PC-3 (cell line): ENCODE measurements at places on chromosomes 6 and 20. TPM values are rescaled to one million over a fixed set of nuclear protein-coding genes. Genes with fewer than 3 reads are reported as not detected.

DNA sequence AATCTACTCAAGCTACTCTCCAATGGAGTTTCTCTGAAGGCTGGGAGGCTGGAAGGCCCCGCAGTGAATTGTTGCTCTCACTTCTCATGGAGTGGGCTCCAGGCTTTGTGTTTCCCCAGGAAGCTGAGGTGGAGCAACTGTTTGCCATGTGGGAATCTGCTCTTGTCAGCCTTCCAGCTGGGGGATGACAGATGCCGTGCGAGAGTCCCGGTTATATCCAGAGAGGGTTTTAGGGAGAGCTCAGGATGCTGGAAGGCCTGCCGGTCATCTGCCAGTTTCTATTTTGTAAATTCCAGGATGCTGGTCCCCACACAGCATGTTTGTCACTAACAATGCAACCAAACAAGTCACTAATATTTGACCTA, 98.2 kb upstream of the NAA20 start:
- no peak for DNase-seq

DNA sequence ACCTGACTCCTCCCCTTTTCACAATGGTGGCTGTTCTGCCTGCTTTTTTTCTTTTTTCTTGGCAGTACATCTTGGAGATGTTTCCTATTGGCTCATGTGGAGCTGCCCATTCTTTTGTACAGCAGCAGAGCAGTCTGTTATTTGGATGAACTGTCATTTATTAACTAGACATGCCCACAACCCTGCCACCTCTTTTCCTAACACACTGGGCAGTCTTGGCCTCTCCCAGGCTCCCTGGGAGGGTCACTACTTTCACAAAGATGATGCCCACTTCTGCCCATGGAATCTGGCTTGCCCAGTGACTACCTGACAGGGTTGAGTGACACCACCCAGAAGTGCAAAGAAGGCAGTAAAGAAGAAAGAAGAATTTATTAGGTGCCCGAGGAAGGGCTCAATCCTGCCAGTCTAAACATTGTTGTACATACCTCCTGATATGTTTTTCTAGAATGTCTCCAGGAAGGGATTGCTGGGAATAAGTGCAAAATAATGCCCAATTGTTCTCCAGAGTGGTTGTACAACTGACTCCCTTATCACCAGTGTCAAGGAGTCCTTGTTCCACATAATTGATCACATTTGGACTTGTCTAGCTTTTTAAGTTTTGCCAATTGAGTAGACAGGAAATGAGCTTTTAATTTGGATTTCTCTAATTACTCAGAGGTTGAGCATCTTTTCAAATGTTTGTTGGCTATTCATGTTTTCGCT, 19.7 kb upstream of the SCRT2 start:
- DNase-seq, result no peak

DNA sequence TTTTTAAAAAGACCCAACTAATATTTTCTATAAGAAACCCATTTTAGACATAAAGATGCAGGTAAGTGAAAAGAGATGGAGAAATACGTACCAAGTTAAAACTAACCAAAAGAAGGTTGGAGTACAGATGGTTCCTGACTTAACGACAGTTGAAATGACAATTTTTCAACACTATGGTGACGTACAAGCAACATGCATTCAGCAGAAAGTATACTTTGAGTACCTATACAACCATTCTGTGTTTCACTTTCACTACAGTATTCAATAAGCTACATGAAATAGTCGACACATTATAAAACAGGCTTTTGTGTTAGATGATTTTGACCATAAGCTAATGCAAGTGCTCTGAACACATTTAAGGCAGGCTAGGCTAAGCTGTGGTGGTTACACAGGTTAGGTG, 228.9 kb downstream of the RNGTT start:
- DNase-seq, result no peak

- no peak for DNase-seq
Measured at GRCh38 chr6:73542891-73543290, 22.1 kb upstream of the EEF1A1 start.

DNA sequence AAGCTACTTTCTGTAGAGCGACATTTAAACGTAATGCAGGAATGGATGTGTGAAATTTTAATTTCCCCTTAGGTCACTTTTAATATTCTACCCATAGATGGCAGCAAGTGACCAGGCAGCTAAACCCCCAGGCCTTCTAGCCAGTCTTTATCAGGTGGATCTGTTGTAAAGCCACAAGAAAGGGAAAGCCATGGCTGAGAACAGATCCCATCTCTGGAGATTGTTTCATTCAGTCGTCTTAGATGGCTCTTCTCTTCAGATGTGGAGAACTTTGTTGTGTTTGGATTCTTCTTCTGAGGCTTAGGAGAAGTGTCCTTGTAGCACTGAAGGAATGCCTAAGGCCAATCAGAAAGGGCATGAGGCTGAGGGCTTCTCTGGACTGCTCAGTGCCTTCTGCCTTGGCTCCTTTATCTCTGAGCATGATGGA, 15.8 kb upstream of the RNF182 start:
- DNase-seq, result peak; percentile 82

GRCh38 chr6:150126641-150127291, 16.1 kb upstream of the PPP1R14C start:
- no peak for DNase-seq

DNA sequence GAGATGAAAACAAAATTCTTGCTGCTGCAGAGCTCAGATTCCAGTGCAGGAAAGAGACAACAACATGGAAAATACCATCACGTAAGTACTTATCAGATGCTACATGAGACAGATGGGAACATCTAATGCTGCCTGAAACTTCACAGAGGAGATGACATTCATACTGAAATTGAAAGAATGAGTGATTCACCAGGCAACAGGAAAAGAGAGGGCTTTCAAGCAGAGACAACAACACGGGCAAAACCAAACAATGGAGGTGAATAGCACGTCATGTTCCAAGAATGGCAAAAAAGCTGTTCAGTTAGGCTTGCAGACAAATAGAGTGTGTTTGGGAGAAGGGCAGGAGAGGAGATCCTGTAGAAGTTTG, 39.3 kb downstream of the GTF2H5 start:
- peak; percentile 42 for DNase-seq

DNA sequence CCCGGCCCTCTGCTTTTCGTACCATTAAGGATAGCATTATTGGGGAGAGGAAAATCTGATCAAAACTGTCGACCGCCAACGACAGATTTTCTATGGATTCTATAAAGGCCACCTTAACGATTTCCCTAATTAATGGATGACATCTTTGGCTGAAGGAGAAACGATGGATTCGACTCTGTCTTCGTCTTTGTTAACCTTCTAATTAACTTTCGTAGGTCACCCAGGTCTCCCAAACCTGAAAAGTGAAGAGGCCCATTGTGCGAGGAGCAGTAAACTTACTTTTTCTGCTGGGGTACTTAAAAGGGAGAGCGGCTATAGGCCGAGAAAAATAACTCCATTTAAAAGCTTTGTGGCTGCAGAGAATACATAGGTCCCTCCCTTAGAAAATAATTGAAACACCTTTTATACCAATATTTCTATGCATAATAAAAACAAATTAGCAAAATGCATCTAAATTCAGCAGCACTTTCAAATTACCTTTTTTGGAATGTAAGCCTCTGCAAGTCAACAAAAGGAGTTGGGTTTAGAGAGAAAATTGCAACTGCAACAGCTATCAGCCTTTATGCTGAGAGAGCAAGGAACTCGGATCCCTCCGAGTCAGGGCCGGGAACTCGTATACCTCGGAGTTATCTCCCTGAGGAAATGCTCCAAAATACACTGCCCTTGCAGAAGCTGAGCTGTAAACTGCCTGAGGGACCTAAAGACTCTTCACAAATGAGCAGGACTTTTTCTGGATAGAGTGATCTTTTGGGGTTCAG, 31.4 kb upstream of the NR2E1 start:
- no peak for DNase-seq

GRCh38 chr20:49186535-49187329, 1.4 kb downstream of the STAU1 start:
- peak; percentile 76 for DNase-seq

DNA sequence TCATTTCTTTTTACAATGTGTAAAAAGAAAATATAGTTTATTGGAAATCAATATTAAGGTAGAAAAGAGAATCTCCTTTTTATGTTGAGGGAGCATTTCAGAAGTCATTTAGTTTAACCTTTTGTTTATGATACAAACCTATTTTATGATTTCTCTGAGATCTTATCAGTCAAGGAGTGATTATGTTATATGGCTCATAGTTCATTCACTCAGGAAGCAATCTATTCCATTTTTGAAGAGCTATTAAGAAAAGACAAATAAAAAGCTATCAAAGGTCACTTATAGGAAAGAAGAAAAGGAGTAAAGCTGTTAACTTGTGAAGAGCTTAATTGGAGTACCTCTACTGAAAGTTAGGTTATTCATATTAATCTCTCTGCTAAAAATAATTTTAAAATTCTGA, 526.6 kb upstream of the JAG1 start:
- DNase-seq, result peak; percentile 17

DNA sequence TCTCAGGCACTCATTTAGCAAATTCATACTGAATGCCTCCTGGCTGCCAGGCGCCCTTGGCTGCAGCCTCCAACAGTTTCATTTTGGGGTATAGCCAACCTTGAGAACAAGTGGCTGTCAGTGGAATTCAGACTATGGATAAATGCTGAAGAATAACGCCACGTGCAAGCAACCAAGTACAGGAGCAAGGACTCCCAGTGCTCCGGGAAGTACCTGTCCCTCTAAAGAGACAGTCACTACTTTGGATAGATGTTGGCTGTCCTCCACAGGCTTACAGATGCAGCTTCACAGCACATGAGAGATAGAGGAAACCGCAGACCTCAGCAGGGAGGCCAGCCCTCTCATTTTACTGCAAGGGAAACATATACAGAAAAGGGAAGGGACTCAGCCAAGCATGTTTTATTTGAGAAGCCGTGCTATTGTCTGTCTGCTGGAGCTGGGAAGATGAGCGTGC, 658.2 kb downstream of the PTPRT start:
- DNase-seq, result no peak

DNA sequence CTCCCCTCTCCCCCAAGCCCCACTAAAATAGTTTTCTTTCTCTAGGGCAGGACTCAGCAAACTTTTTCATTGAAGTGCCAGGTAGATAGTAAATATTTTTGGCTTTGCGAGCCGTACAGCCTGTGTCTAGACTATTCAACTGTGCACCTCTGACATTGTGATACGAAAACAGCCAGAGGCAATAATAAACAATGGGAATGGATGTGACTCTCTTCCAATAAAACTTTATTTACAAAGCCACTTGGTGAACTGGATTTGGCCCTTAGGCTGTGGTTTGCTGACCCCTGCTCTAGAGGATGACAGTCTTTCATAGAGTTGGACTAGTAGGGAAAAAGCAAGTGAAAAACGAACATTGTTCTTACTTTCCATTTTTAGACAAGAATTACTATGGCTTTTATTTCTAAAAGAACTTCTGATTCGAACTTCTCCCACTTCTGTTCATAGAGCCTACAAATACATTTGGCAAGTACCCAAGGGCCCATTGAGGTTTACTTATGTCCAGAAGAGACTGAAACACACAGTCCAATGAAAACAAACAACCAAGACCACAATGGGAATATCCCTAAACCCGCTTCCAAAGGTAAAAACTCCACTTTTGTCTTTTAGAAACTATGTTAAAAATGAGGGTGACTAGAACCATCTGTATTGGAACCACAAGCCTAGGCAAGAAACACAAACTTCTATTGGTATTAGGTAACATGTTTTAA, 46.4 kb upstream of the CDKAL1 start:
- peak; percentile 52 for DNase-seq

DNA sequence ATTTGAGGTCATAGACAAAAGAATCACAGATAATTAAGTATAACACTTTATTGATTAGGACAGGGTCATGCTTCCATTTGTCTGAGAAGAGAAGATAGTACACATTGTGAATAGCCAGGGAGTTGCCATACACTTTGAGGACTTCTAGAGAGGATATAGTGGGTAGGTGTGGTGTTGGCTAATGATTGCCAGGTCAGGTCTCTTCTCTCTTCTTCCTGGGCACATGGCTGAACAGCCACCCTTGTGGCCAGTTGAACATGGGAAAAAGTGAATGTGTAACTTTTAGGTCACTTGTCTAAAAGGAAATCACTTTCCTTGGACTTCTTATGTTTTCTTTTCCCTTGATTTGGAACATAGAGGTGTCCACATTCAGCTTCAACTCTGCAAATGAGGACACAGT, 772.1 kb upstream of the MAP3K7 start:
- DNase-seq, result no peak

DNA sequence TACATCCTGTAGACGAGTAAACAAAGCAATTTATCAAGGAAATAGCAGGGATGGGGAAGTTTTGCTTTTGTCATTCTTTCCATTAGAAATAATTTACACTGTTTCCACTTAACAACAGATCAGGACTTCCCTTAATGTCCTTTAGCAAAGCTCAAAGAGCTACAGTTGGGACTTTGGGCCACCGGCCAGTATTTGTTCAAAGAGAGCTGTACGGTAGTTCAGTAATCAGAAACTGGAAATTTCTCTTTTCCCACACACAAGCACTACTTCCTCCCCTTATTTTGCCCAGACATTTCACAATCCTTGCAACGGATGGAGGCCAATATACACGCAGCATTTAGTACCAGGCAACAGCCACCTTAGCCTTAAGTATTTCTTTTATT, 12.1 kb upstream of the HINT3 start:
- peak; percentile 68 for DNase-seq

- no peak for DNase-seq
Measured at GRCh38 chr20:31836853-31837608, 8.4 kb downstream of the FOXS1 start.

DNA sequence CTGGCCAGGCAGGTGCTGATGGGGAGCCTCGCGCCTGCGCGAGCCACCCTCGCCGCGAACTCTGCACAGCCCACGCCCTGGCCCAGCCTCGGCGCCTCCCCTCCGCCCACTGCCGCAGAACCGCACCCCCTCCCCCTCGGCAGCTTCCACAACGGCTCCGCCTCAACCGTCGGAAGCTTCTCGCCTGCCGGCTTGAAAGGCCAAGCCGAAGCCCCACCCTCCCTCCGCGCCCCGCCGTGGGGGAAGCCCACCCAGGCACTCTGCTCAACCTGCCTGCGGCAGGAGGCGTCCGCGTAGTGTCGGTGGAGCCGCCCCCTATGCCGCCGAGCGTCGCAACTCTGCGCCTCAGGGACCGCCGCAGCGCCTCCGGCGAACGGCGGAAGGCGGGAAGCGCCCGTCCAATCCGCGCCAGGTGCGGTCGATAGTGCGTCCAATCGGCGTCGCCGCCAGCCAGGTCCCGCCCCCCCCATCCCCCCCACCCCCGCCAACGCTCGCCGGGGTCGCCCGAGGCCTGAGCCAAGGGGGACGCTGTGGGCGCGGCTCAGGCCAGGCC, at the start of gene SYCP2:
SYCP2 (minus strand) TSS at position 342 of the 553 bp plus-strand sequence. CDS start 11,224 bp downstream, outside the sequence.
- DNase-seq, result no peak

DNA sequence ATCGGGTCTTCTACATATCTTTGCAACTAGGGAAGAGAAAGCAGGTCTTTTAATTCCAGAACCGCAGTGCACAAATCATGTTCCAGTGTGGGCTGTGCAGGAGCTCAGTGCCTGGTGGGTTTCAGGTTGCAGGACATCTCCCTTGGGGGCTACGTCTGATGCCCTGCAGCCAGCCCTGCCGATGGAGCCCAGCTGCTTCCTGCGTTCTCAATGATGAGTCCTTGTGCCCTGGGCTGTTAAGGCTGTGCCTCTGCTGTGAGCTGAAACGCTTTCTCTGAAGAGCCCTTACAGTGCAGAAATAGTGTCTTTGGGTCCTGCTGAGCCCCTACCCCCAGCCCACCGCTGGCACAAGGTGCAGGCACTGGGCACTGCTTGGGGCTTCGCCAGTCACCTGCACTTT, 192.9 kb downstream of the SYNDIG1 start:
- no peak for DNase-seq

Gene SMLR1
- not detected in 2 replicates for total RNA-seq

Gene PHACTR1
- total RNA-seq, result not detected in 2 replicates

Gene CYP24A1
- 0.81 and 1.2 TPM in 2 replicates for total RNA-seq

Gene ENPP4
- 2.8 and 5.1 TPM in 2 replicates for total RNA-seq

Gene TBXT
- not detected in 2 replicates for total RNA-seq

Gene CLPSL1
- total RNA-seq, result not detected in 2 replicates

Gene OR2B6
- total RNA-seq, result not detected in 2 replicates

Gene TP53TG5
- not detected in 2 replicates for total RNA-seq

Gene TAF8
- total RNA-seq, result 18.3 and 20.7 TPM in 2 replicates
